ENCODE measurements at places on chromosomes 1 and 21.

DNA sequence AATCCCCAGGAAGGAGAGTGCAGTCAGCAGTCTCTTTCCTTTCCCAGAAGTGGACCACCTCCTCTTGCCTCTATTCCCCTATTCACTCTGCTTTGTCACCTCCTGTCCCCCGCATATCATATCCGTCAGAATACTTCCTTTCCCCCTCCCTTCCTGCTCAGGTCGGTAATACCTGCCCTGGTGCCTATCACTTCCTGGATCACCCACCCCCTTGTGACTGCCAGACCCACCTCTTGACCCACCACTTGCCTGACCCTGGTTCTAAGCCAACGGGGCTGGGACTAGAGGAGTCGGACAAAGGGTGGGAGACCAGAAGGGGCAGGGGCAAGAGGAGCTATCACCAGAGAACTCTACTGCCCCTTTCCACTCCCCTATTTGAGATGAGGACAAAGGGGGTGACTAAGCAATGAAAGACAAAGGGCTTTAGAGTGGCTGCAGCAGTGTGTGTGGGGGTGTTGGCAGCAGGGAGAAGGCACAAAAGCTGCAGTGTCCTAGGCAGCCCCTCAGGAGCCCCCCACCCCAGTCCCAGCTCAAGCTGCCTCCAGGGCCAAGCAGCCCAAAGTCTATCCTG, 1.7 kb upstream of the ADAMTS4 start:
- DNase-seq, result no peak

DNA sequence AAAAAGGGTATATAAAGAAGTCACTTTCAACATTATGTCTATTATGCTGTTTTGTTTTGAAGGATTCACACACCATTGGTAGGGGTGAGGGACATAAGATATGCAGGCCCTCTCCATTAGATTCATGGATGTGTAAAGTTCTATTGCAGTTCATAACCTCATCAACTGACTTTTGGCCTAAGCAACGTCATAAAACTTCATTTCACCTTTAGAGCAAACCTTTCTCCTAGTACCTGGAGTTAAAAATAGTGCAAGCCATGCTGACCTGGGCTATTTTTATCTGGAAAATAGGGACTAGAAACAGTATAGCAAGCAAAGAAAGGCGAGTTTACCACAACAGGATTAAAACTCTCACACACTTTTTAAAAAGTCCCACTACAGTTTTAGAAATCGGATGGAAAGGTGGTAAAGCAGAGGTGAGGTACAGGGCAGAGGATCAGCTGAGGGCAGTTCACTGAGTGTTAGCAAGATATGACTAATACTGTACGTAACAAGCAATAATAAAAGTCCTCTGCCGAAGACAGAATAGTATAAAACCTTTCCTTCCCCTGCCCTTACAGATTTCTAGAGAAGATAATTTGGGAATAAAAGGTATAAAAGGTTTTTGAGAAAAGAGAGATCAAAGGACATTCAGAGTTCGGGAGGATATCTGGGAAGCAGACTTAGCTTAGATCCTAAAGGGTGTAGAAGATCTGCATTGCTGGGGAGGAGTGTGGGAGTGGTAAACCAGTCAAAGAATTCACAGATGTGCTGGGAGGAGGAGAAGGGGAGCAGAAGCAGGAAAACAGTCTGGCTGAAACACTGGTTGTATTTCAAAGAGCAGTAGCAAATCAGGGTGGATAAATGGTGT, 14.3 kb downstream of the EGLN1 start:
- DNase-seq, result no peak

DNA sequence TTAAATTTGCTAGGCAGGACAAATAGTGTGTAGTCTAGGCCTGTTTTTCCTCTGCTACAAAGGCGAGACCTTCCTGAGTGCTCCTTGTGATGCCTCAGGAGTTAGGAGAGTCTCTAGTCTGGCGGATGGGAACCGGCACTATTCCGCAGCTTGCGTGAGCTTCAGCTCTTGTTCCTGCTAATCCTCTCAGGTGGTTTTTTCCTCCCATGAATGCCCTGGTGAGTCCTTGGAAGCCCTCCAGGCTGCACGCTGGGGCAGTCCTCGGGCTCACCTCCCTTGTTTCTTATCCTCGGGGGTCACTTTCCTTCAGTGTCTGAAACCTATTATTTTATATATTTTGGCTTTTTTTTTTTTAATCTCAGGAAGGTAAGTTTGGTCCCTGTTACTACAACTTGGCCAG, 28.2 kb downstream of the UTS2 start:
- peak; percentile 36 for DNase-seq

DNA sequence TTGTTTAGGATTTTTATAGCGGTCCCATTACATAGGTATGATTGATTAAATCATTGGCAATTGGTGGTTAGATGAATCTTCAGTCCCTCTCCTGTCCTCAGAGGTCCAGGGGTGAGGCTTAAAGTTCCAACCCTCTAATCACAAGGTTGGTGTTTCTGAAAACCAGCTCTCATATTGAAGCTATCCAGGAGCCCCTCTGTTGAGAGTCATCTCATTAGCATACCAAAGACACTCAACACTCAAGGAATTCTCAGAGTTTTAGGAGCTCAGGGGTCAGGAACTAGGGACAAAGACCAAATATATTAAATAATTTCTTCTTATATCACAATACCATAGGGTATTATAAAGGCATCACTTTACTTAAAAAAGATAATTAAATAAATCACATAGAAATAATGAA, 23.3 kb downstream of the FCRL2 start:
- DNase-seq, result no peak

GRCh38 chr1:67853704-67854103, 20.4 kb upstream of the GNG12 start:
- DNase-seq, result peak; percentile 83

- peak; percentile 59 for DNase-seq
These were observed 31.1 kb downstream of the ALG14 start for GRCh38 chr1:95041491-95042165.

DNA sequence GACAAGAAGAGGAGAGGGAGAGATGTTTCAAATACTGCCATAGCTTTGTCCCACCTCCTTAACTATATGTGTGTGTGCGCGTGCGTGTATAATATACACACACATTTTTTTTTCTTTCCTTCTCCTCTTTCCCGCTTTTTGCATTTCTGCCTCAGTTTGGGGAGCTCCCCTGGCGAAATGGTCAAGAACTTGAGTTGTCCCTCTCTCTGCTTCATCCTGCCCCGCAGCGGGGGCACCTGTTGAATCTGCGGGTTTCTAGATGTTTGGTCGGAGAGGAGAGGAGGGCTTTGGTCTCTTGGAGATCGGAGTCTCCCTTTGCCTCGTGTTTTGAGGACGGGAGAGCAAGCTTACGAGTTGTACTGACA, 504 bp downstream of the SCCPDH start:
- peak; percentile 28 for DNase-seq

- DNase-seq, result no peak
These were observed 42.4 kb downstream of the URB1 start for GRCh38 chr21:32350211-32350980.

GRCh38 chr1:7388488-7389185, 382.5 kb upstream of the VAMP3 start:
- no peak for DNase-seq

DNA sequence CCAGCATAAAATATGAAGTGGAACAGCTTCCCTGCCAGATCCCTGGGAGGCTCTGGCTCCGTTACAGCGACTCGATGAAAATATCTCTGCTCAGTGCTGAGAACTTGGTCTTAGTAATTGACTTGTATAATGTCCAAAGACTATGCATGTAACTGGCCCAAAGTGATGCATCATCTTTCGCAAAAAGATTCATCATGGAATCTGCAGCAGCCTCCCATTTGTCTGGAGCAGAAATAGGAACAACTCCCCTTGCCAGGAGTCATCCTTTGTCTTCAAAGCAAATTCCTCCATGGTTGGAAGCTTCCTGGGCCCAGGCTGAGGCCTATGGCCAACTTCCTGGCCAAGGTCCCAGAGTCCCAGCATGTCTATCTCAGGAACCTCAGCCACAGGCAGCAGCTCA, 16.9 kb upstream of the SLC6A17 start:
- no peak for DNase-seq

DNA sequence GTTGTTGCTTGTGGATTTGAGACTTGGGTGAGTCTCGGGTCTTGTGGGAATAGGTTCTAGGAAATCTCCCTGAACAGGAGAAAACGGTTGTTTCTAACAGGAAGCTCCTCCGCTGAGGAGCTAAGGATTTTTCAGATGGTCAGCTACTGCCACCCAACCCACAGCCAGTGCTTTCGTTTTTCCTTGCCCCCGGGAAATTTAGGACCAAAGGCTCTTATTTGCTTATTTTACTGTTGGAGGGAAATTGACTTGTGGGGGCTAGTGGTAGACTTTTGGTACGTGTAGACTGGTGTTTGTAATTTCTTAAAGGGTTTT, 792 bp downstream of the SNX7 start:
- DNase-seq, result no peak

GRCh38 chr1:7207875-7208646, 422.8 kb downstream of the CAMTA1 start:
- DNase-seq, result peak; percentile 86

- peak; percentile 100 for DNase-seq
These were observed 4.6 kb downstream of the KLHDC8A start for GRCh38 chr1:205351984-205352713.

- DNase-seq, result no peak
These were observed 22.5 kb downstream of the CHD5 start for GRCh38 chr1:6157528-6158174.

Data from WERI-Rb-1 (cell line).